ENCODE measurements at places on chromosomes 1 and 21.
A peak's percentile ranks its signal among the peaks of the same experiment; 100 is the strongest.

DNA sequence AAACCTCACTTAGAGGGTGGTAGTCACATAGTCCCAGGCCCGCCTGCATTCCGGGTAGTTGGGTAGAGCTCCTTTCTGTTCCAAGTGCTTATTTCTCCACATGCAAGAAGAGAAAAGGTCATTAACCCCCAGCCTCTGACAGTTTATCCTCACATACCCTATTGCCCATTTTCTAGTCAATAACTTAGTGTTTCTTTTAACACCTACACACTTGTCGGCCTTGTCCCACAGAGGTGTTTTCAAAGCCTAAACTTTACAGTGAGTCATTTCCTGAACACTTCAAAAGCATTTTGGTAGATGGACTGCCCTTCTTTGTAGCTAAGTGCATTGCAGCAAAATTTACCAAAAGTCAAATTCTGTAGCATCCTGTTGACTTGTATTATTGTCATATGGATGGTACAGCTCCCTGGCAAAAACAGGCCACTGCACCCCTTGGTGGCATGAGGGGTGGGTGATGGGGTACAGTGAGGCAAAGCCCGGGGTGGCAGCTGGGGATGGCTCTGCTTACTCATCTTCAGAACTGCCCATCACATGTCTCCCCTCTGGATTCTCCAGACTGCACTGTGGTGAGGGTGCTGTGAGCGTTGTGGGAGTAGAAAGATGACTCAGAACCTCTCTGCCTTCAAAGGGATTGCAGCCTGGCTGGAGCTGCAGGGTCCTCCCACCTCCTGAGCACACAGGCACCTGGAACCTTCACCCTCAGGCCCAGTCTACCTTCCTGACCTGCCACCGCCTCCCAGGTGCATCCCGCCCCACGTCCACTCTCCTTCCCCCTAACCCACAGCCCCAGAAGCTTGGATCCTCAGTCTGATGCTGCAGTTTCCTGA, 45.8 kb upstream of the DMRTB1 start:
- no peak for DNase-seq

DNA sequence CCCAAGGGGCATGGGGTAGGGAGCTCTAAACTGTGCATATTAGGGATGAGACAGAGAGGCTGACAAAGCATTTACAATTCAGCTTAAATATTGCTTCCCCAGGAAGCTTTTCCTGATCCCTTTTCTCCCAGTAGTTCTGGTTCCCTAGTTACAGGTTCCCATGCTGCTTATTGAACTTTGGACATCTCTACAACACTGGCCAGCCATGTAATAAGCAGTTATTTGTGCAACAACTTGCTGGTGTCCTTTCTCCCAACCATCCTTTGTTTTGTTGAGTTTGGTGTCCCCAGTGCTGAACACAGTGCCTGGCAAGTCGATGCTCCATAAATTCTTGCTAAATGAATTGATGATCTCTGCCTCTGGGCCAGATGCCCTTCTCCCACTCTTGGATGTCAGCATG, 80.6 kb downstream of the PLXNA2 start:
- DNase-seq: no peak

- no peak for DNase-seq
These were observed 77.2 kb downstream of the BCAR3 start for GRCh38 chr1:93604411-93604810.

DNA sequence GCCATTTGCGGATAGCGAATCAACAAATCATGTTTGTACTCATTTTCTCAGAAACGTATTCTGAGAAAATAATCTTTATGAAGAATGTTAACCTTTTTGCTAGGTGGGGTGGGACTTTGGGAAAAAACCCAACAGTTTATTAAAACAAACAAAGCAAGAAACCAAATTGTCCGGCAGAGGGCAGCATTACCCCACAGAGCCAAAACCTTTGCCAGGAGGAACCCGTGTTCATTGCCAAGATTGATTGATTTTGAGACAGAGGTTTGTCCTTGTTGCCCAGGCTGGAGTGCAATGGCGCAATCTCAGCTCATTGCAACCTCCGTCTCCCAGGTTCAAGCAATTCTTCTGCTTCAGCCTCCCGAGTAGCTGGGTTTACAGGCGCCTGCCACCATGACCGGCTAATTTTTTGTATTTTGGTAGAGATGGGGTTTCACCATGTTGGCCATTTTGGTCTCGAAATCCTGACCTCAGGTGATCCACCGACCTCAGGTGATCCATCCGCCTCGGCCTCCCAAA, 70.8 kb upstream of the RHOU start:
- DNase-seq: peak; percentile 50

DNA sequence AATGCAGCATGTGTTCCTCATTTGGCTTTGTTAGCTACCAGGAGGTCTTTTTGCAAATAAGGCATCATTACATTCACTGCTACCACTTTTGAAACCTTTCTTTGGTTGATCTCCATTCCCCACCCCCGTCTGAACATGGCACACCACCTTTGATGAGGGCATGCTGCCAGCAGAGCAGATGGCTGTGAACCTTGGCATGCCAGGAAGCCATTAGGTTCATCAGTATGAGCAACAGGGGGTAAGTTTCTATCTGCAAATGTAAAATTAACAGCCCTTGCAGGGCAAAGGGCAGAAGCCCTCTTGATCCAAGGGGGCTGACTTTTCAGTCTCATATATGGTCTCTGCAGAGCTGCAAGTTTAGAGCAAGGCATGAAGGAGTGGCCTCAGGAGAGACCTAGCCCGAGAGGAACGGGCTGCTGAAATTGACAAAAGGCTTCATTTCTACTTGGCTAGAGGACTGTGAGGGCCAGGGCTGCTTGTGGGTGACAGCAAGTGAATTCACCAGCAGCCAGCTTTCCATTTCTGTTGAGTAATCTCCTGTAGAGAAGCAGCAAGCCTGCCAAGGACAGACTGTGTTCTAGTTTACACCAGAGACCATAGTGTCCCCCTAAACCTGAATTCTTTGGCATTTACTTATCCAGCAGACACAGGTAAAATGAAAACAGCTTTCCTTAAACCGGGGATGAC, 127.9 kb downstream of the ZNF326 start:
- DNase-seq: no peak

GRCh38 chr1:114000406-114000805, 21.1 kb downstream of the OLFML3 start:
- no peak for DNase-seq

DNA sequence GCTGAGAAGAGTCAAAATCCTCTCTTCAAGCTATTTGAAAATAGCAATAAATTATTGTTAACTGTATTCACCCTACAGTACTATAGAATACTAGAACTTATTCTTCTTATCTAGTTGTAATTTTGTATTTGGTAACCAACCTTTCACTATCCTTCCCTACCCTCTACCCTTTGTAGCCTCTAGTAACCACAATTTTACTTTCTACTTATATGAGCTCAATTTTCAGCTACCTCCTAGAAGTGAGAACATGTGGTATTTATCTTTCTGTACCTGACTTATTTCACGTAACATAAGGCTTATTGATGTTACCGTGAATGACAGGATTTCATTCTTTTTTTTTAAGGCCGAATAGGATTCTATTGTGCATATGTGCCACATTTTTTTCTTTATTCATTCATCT, 30.0 kb downstream of the ZC3H11B start:
- DNase-seq: no peak

DNA sequence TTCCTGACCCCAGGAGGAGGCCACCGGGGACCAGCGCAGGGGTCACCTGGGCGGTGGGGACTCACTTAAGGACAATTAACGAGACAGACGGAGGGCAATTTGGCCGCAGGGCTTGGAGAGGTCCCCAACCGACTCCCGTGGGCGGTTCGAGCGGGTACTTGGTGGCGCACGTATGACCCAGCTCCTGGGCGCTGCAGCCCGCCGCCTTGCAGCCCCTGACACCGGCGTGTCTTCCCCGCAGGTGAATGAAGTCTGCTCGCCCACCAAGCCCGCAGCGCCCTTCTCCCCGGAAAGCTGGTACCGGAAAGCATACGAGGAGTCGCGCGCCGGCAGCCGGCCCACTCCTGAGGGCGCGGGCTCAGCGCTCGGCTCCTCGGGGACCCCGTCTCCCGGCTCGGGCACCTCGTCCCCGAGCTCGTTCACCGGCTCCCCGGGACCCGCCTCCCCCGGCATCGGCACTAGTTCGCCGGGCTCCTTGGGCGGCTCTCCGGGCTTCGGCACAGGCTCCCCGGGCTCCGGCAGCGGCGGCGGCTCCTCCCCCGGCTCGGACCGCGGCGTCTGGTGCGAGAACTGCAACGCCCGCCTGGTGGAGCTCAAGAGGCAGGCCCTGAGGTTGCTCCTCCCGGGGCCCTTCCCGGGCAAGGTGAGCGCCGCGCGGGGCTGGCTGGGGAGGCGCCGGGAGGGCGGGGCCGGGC, 1.4 kb downstream of the KIF26B start:
- DNase-seq: peak; percentile 87

- no peak for DNase-seq
These were observed 175.2 kb downstream of the DSCAM start for GRCh38 chr21:40671716-40672115.

DNA sequence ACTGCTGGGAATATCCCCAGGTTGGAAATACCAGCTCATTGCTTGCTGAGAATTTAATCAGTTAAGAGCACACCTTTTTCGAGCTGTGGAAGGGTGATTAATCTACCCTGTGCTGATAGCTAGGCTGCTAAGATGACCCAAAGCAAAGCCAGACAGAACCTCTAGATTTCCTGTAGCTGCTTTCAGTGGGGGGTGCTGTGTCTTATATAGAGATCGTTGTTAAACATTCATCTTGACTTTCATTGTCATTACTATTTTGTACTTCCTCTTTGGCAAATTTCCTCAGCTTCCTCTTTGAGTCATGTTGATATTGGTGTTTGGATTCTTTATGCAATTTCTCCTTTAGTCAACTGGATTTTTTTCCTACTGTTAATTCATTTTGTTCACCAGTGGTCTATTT, 155.3 kb downstream of the DISC1 start:
- no peak for DNase-seq

DNA sequence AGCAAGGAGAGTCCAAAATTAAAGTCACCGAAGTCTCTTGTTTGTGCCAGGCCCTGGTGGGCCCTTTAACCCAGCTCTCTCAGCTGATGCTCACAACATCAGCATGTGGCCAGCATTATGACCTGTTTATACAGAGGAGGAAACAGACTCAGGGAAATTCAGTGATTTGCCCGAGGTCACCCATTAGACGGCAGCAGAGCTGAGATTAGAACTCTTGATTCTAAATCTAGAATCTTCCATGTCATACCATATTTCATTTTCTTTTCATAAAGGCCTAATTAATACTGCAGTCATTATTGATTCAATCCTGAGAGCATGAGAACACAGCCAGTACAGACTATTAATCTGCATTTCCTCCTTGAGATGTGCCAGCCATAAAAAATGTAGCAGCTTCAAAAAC, 63.7 kb downstream of the KCNN3 start:
- no peak for DNase-seq

DNA sequence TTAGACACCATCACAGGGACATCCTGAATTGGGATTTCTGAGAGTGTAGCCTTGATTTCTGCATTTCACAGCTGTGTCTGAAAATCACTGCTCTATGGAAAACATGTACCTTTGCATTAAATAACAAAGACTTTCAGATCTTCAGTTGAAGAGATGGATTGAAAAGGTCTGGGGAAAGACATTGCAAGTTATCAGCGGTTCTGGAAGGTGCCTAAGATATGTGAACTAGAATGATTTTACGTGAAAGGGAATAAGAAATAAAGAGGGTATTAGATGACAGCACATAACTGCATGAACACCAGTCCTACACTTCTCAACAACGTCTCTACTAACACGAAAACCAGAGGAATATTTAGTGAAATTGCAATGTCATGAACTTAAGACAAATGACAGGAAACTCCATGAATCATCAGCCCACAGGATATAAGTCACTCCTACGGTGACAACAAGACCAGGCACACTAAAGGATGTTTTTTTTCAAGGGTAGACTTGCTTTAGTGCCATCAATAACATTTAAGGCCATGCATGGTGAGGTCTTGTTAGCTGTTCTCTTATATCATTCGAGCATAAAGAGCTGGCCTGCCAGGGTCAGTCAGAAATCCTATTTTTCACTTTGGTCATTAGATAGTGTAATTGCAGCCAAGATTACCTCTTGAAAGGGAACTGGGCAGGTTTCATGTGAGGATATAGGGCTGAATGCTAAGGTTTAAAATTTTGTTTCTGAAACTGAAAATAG, 283.1 kb downstream of the GRIK1 start:
- DNase-seq: no peak

DNA sequence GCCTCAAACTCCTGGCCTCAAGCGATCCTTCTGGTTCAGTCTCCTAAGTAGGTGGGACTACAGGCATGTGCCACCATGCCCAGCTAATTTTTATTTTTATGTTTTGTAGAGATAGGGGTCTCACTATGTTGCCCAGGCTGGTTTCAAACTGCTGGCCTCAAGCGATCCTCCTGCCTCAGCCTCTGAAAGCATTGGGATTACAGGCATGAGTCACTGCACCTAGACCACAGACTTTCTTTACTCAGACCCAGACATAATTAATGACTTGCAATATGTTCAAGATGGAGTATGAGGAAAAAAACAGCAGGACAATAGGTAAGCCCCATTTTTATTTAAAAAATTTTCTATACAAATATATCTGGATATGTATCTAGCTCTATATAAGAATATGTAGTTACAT, 13.2 kb downstream of the KANK4 start:
- no peak for DNase-seq

- no peak for DNase-seq
These were observed 334.4 kb downstream of the DSCAM start for GRCh38 chr21:40512590-40512989.

DNA sequence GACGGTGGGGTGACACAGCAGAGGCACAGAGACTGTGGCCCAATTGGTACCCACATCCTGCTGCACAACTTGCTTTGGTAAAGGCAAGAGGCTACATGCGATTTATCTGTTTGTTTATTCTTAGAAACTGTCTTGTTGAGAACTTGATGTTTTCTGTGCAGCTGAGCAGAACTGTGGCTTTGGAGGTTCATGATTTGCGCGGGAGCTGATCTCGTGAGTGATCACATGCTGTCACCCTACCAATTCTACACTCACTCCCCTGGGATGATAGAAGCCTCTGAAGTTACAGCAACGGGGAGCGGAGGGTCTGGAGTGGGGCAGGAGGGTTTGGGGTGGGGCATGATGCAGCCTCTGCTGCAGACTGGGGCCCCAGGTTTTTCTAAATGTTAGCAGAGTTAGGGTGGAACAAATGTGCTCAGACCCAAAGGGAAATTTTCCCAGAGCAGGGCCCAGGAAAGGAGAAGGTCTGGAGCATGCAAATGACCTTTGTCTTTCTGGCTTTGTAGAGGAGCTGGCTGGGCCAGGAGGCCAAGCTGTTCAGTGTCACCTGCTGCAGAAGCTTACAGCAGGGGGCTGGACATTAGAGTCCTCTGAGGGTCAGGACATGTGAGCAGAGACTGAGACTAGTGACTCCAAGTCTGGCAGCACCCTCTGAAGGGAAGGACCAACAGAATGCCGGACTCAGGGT, 83.6 kb downstream of the GRIK3 start:
- DNase-seq: no peak

- no peak for DNase-seq
These were observed 316.2 kb downstream of the MATN1 start for GRCh38 chr1:30406996-30407864.
